ENCODE measurements at places on chromosomes 7 and 10.
A peak's percentile ranks its signal among the peaks of the same experiment; 100 is the strongest.

DNA sequence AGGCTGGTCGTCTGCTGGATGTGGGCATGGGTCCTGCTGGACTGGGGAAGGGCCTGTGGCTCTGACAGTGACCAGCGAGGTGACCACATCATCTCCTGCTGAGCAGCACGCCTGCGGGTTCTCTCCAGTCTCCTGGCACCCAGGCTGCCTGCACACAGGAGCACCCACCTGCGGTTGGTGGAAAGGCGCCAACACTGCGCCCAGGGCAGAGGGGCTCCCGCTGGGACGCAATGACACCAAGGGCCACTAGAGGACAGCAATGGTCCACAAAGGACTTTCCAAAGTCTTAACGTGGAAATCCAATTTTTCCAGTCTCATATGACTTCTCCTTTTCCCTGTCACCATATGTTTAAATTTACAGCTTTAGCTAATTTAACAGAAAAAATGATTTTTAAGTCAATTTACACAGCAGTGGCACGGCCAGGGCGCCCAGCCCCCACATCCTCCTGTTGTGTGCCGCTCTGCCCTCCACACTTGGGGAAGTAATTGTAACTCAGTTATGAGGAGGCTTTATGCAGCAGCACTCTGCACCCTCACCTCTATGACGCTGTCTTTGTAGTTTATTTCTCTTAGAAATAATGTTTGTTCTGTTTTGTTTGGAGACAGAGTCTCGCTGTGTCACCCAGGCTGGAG lies 38.1 kb downstream of the CFAP46 start:
- DNase-seq: peak; percentile 17

DNA sequence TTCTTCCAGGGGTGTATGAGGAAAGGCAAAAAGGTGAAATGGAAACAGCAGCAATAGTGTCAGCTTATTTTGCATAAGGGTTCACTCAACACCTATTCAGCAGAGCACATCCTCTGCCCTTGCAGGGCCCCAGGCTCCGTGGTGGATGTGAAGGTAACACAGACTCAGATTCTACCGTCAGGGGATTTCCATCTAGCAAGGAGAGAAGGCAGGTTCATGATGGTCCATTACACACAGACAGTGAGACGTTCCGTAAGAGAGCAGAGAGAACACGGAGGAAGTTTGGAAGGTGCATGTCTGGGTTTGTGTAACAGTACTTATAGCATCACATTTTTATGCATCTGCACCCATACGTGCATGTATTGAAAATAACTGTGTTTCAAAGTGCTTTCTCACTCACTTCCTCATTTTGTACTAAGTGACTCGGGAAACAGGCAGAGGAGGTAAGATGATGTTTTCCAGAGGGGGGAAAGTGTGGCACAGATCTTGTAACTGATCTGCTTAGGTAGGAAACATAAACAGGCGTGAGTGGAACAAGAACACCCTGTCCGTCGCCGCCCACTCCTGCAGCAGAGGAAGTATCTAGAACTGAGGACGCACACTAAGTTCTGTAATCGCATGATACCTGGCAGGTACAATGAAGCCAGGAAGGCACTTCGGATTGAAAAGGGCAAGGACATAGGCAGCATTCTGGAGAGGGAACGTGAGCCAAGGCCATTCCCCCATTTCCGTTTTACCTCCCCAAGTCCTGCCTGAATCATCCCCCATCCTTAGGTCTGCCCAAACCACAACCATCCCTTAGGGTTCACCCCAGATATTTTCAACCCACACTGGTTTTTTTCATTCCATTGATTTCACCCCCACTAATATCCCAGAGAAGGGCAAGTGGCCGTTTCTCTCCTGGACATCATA lies 1.0 kb upstream of the ENO4 start:
- peak; percentile 38 for DNase-seq

- DNase-seq: no peak
These were observed 136.1 kb upstream of the MYO3A start for GRCh38 chr10:25797888-25798429.

DNA sequence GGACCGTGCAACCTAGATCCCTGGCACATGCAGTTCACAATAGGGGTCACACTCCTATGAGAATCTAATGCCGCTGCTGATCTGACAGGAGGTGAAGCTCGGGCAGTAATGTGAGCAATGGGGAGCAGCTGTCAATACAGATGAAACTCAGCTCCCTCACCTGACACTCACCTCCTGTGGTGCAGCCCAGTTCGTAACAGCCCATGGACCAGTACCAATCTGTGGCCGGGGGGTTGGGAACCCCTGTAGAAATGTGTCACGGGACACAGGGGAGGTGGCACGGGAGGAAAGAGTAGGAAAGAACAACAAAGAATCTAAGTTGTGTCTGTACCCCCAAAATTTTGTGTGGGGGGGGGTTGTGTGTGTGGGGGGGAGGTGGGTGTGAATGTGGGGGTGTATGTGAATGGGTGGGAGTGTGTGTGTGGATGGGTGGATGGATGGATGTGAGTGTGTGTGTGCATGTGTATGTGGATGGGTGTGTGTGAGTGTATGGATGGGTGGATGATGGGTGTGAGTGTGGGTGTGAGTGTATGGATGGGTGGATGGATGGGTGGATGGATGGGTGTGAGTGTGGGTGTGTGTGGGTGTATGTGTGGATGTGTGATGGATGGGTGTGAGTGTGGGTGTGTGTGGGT lies 33.1 kb downstream of the SFMBT2 start:
- no peak for DNase-seq

DNA sequence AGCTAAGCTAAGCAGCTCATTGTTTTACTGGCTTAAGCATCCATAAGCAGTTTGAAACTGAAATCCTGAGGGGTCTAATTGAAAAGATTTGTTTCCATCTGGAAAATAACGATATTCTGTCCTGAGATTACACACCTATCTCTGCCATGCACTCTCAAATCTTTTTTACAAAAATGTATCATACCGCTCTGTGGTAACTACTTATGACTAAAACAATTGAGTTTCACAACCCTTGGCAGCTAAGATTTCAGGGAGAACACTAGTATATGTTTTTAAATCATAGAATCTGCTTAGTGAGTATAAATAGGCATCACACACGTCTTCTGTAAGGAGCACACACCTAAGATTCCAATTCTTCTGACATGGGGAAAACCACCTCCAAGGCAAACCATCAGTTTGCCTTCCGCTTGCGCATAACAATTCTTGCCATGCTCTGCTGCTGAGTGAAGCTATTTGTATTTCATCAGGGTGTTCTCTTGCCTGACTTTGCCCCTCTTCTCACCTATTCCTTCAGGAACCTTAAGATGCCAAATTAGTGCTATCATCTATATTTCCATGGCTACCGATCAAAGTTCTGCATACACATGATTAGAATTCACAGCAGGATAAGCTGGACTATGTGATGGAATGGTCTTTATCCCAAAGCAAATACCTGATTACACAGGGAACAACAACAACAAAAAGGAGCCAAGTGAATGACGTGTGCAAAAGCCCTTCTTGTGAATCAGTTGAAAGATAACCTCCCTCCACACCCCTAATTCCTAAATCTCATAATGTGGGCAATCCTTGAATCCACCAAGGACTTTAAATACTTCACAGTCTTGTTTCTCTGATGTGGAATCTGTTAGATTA lies 40.9 kb downstream of the PRPF18 start:
- DNase-seq: no peak

DNA sequence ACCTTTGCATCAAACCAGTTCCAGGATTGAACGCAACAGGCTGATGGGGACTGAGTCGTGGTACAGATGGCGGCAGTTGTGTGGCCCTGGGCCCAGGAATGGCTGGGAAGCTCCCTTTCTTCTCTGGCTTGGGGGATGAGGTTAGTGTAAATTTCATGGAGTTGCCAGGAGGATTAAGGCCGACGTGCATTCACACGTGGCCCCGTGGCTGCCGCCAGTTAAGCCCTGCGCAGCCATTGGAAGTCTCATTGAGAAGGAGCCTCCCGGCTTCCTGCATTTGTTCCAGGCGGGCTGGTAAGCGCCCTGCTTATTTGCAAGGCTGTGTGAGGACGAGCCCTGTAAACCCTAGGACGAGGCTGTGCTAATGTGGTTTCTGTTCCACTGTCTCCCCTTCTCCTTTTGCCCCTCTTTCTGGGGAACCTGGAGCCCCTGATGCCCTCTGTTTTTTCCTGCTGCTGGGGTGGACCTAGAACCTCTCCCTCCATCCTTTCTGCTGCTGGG lies 174.7 kb upstream of the TNRC18 start:
- peak; percentile 51 for DNase-seq

DNA sequence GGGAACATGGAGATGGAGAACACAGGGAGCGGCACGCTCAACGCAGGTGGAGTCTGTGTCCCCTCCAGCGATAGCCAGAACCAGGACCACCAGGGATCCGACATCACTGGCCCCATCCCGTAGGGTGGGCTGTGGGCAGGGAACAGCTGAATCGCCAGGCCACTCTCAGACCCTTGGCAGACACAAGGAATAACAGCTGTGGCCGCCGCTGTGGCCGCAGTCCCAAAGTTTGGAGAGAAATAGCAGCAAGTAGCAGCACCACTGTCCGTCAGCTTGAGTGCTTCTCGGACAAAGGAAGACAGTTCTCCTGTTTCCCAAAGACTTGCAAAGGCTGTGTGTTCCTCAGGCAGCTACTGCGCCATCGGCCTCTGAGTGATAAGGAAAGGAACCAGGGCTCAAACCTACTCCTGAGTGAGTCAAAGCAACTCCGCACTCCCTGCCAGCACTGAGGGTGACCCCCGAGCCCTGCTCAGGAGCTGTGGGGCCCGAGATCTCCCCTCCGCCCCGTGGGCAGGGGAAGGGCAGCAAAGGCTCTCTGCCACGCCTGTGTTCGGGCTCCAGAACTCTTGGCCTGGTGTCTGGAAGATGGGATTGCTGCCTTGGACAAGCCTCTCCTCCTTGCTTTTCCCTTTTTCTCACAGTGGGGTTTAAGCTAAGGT lies 82.3 kb upstream of the FAM20C start:
- no peak for DNase-seq

- DNase-seq: peak; percentile 54
These were observed 37.3 kb downstream of the FBH1 start for GRCh38 chr10:5927306-5927705.

DNA sequence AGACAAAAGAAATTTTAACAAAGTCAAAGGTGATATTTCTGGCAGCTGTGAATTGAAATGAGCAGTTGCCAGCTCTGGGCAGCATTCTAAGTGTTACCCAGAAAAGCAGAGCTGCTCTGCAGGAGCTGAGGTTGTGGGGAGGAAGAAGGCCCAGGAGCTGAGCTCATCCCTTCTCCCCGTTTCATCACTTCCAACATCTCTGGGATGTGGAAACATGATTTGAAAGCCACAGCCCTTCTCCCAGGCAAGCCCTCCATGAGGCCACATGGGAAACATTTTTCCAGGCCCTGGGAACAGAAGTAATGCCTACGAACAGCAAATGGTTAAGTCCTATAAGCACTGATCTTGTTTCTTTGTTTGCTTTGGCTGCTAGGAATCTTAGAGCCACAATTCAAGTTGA lies 10.9 kb upstream of the DMBT1 start:
- DNase-seq: peak; percentile 18

GRCh38 chr7:44491229-44491628 lies 771 bp upstream of the NUDCD3 start:
- DNase-seq: no peak

DNA sequence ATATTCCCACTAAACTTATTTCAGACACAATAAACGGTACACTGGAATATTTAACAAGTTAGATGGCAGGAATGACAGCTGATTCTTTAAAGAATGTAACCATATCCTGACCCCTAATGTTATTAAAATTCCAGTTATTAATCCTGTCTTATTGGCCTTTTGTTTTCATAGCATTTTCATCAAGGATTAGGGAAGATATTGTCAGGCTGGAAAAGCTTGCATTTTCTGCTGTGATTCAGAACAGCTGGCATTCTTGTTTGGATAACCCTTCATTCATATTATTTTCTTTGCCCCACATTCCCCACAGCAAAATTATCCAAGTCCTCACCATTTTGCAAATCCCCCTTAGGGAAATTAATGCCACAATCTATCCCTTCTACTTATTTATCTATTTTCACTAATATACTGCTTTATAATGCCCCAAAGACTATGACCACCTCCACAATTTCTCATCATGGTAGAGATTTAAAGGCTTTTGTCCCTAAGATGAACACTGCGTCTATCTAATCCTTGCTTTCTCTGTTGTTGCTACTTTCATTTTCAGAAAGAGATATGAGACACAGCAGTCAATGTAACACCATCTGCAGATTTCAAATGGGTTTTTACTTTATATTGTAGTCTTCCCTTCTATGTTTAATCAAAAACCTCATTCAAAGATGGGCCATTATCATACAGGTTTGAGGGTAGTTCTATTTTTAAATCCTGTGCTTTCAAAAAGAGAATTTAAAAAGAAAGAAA lies 475.1 kb downstream of the PARD3 start:
- no peak for DNase-seq

DNA sequence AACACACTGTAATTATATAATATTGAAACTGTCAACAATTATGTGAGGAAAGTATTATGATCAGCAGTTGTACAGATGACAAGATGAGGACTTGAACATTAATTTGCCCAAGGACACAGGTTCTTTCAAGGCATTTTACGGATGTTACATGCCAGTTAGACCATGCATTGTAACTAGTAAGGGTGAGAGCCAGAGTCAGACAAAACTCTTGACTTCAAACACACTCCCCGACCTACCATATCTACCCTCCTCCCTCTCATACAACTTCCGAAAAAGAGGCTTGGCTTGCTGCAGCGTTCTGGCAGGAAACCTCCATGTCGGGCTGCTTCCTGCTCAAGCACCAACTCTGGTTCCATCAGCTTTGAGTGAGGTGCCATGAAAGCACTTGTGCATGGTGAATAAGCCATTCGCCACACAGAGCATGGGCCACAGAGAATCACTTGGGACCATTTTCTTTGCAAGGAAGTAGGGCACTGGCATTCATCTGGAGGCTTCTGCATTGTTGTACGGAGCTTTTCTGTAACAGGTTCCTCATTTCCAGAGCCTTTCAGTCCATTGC lies 53.2 kb downstream of the FOXI2 start:
- no peak for DNase-seq

- no peak for DNase-seq
These were observed 97.7 kb upstream of the RPA3 start for GRCh38 chr7:7816084-7816483.

GRCh38 chr7:157300369-157300825 lies 36.4 kb upstream of the DNAJB6 start:
- DNase-seq: no peak

DNA sequence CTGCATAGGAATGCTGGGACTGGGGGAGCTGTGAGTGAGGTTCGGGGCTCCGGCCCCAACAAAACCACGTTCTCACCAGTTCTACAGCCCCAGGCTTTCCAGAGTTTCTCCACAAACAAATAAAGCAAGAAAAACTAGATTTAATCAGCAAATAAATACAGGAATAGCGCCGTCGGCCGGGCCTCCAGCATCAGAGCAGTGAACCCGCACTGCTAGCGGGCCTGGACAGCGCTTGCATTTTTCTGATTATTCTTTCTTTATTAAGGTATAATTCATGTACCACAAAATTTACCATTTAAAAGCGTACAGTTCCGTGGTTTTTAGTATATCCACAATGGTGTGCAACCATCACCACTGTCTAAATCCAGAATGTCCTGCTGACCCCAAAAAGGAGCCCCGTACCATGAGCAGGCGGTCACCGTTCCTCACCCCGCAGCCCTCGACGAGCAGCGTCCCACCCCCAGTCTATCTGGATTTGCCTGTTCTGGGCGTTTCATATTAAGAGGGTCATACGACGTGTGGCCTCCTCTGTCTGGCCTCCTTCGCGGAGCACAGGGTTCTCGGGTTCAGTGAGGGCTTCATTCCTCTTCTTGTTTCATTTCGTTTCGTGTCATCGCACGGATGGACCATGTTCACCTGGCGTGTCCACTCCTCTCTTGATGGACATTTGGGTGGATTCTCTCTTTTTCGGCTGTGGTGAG lies 35.5 kb upstream of the FOXL3 start:
- DNase-seq: no peak

GRCh38 chr7:39536951-39537350 lies 29.3 kb upstream of the YAE1 start:
- DNase-seq: peak; percentile 49

Data from fibroblast of skin of right biceps (primary cell).